ENCODE measurements at places on chromosomes 3 and 15.

DNA sequence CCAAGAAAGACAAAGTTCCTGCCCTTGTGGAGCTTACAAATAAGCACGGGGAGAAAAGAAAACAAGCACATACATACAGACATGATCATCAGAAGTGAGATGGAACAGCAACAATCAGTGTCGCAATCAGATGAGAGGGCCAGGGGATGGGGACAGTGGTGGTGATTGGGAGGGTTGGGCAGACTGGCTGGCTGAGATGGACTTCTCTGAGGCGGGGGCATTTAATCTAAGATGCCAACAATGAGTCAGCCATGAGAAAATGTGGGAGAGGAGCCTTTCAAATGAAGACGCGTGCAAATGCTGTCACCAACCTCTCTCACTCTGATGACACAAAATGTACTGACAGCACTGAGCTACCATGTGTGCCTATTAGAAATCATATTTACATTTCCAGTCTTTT lies 81.4 kb downstream of the NCEH1 start:
- no peak for DNase-seq

DNA sequence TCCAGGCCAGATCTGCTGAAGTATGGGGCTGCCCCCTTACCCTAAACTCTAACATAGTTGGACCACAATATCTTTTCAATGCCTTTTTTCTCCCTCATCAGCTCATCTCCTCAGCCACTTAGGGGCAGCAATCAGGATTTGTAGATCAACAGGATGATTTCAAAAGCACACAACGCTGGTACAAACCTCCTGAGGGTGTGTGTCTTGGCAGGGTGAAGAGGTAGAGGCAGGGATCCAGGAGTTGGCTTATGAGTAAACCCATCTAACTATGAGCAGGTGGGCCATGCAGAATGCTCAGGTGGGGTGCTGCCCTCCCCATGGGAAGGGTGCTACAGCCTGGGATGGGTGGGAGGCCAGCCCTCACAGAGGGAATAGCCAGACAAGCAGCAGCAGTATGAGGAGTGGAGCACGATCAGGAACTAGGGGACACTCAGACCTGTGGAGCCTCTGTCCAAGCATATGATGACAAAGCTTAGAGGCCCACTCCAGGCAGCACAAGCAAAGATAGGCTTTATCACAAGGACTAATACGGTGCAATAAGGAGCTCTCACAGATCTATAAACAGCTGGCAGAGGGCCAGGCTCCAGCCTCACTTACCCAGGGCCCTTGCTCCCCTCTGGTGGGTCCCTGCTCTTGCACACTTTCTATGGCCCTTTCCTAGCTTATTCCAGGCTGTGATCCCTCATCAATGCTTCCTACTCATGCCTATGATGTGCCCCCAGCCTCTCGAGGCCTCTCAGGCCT lies 32.2 kb downstream of the IL20RB start:
- no peak for DNase-seq

DNA sequence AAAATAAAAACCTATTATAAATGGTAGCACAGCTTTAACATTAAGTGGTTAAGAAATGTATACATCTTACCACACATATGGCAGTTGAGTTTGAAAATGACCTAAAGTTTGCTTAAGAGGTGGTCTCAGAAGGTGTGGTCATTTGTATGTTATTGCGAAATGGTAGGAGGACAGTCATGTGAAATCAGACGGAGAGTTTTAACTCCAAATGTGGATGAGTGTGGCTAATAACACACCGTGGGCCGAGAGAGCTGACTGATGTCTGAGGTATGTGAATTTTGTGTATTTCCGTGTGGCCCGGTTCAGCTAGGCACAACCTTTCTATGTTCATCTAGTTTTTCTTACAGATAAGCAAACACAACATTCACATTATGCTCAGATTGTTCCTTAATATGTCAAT lies 71.9 kb downstream of the ARNT2 start:
- DNase-seq = no peak

- no peak for DNase-seq
Observed at GRCh38 chr3:17227472-17227871, 342.7 kb downstream of the PLCL2 start.

GRCh38 chr15:40754574-40754882 lies 526 bp downstream of the RMDN3 start:
- DNase-seq = no peak
